ENCODE measurements at places on chromosomes 13 and 19.
A peak's percentile ranks its signal among the peaks of the same experiment; 100 is the strongest.

DNA sequence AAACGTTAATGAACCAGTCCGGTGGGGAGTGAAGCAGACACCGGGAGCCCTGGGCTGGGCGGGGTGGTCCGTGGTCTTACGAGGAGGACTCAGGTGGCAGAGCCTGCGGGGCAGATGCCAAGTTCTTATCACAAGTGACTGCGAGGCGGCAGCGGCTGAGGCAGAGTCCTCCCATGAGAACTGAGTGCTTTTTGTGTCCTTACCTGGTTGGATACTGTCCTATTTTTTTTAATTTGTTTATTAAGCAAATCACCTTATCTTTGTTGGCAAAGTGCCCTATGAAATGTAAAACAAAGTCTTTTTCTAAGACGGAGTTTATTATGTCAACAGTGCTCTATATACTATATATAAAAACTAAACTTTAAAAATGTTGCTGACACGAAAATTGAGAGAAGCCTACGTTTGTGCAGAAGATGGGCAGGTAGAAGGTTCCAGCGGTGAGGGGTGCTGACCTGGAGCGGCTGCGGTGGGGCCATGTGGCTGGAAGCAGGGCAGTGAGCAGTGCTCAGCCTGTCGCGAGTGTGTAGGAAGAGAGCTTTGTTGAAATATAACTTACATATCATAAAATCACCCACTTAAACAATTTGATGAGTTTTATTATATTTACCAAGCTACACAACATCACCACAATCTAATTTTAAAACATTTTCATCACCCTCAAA is 82.2 kb downstream of the ATP11A start:
- DNase-seq: no peak

- no peak for DNase-seq
Measured at GRCh38 chr19:31350033-31350692, 927 bp upstream of the TSHZ3 start.

- no peak for DNase-seq
Measured at GRCh38 chr13:93577105-93577504, 350.5 kb downstream of the GPC6 start.

GRCh38 chr13:109101550-109102144 is 472.2 kb downstream of the MYO16 start:
- DNase-seq: no peak

DNA sequence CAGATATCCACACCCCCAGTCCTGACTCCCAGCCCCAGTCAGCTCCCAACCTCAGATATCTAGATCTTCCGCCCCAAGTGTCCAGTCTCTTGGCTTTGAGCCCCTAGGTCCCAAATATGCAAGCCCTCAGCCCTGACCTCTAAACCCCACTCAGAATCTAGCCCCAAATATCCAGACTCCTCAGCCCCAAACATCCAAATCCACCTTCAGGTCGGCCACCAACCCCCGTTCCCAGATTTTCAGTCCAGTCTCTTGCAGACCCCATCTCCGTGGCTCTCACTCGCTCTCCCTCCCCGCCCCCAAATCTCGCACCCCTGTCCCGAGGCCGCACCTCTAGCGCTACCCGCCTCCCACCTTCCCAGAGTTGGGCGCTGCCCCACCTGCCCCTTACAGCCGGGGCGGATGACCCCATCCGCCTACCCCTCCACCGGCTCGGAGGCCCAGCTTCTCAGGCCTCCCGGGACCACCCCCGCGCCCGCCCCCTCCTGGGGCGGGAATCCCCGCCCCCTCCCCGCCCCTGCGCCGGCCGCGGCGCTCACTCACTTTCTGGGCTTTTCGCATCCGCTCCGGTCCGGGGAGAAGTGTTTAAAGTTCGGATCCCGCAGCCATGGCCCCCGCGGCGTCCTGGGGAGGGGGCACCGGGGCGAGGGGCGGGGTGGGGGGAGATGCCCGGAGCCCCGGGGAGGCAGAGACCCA is 604 bp downstream of the ERFL start:
- DNase-seq: no peak

- peak; percentile 6 for DNase-seq
Measured at GRCh38 chr19:40523322-40524047, 53.2 kb upstream of the SHKBP1 start.

GRCh38 chr19:2728783-2729387 is 7.7 kb upstream of the DIRAS1 start:
- DNase-seq: no peak

GRCh38 chr13:97627566-97627965 is 193.6 kb downstream of the RAP2A start:
- peak; percentile 68 for DNase-seq

- DNase-seq: no peak
Measured at GRCh38 chr19:7917267-7918061, 2.7 kb upstream of the SNAPC2 start.

DNA sequence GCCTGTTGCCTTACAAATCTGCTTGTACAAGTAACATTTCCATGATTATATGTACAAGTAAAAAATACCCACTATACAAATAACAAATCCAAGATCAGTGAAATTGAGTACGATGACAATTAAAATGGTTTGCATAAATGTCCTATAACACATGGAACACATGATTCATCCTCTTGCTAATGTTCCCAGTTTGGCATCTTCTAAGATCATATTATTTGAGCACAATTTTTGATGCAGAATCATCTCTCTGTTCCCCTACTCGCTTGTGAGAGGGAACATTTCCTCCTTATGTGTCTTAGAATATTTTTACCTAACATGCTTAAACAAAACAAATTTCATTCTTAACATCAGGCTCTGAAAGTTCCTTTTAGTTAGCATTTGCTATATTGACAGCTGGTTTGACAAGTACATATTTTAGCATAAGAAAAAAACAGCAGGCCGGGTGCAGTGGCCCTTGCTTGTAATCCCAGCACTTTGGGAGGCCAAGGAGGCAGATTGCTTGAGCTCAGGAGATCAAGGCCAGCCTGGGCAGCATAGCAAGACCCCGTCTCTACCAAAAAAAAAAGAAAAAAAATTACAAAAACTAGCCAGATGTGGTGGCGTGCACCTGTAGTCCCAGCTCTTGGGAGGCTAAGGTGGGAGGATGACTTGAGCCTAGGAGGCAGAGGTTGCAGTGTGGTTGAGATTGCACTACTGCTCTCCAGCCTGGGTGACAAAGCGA is 14.2 kb downstream of the ZNF331 start:
- DNase-seq: no peak

- DNase-seq: no peak
Measured at GRCh38 chr13:28052945-28053344, 47.4 kb downstream of the FLT3 start.

- no peak for DNase-seq
Measured at GRCh38 chr13:48842316-48842715, 133.4 kb upstream of the FNDC3A start.

Measured in NCI-H1436 treated with DMSO at 0.1 percent for 48 hours (cell line).